HFF-Myc (cell line): ENCODE measurements at places on chromosomes 3 and 15.
A peak's percentile ranks its signal among the peaks of the same experiment; 100 is the strongest.

- DNase-seq = no peak
These were observed 359.1 kb upstream of the IL12A start for GRCh38 chr3:159629329-159630084.

DNA sequence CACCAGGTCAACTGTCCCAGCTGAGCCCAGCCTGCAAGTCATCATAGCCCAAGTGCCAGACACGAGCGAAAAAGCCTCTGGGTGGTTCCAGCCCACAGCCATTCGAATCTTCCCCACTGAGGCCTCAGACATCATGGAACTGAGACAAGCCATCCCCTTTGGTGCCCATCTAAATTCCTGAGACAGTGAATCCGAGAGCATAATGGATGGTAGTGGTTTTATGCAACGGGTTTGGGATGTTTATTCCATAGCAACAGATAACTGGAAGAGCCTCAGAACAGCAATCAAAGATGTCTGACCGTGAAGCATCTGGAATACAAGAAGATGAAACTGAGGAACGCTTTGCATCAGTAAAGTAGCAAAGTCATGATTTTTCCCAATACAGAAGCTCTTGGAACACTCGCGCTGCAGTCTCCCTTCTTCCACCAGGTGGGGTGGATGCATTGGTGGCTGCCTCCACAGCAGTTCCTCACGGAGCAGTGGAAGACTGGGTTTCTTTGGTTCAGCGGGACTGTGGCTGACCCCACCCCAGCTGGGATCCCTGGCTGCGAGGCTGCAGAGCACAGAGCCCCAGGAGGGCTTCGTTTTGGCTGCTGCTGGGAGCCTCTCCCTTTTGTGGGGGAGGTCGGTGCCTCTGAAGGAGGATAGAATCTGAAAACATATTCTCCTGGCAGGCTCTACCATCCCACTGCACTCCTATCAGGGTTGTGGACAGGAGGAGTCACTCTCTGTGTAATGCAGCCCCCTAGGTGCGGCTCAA lies 26.4 kb upstream of the PDE8A start:
- DNase-seq = peak; percentile 33

- DNase-seq = no peak
These were observed at the start of gene C15orf62 for GRCh38 chr15:40769274-40770146. Gene C15orf62, plus strand, starts transcription at chr15:40769980. Its CDS starts 516 bp downstream, at chr15:40770496.

- DNase-seq = no peak
These were observed 53.6 kb upstream of the BCL6 start for GRCh38 chr3:187798531-187799530.

DNA sequence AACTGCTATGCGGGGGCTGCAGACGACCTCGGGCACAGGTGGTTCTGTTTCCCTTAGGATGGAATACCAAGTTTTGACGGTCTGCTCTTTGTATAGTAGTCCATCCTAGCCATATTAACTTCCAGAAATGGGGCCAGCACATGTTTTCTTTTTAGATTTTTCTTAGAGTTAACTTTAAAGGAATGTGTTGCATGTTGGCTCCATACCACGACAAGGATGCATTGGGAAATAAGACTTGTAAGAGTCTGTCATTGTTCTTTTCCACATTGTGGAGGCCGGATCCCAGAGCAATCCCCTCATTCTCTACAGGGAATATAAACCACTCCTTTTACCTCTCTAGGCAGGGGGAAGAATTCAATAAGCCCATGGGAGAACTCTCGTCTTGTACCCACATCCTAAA lies 87.1 kb upstream of the PLSCR4 start:
- no peak for DNase-seq

DNA sequence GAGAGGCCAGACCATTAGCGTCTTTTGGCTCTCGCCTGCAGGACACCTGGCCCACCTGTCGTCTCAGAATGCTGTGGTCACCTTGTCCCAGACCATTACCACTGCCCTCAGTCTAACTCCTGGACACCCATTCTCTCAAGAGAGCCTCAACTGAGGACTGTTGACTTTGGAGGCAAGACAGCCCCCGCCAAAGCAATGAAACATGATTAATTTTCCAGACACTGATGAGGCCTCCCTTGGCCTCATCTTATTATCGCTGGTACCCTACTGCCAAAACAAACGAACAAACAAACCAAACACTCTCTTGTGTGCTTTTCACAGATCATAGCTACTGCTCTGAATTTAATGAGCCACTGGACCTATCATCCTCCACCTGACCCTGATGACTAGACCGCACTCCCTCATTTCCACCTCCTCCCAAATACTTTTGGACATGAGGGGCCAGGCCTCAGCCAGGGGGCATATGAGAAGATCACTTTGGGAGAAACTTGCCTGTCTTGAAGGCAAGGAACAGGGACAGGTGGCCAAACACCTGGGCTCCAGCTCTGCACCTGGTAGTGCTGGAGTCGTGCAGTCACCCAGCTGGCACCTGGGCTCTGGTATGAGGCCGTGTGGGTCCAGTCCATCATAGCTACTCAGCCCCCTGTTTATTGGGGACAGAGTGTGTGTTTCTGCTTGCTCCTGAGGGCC lies 27.6 kb downstream of the ALS2CL start:
- DNase-seq = no peak

GRCh38 chr15:38554354-38554753 lies 10.3 kb downstream of the RASGRP1 start:
- no peak for DNase-seq

- no peak for DNase-seq
These were observed 24.1 kb upstream of the RASGRP1 start for GRCh38 chr15:38588672-38589071.
